Occipital lobe (tissue), 3 donors: ENCODE measurements at places on chromosomes 2 and 18. TPM values are rescaled to one million over a fixed set of nuclear protein-coding genes. Genes with fewer than 3 reads are reported as not detected.

Gene IL1RL1
- total RNA-seq = not detected

Gene ARHGEF4
- total RNA-seq = 38.7 TPM

Gene TRIM43
- not detected for total RNA-seq

Gene HOXD11
- total RNA-seq = not detected

Gene EPC2
- 103 TPM for total RNA-seq

Gene KYNU
- total RNA-seq = 0.16 TPM

DNA sequence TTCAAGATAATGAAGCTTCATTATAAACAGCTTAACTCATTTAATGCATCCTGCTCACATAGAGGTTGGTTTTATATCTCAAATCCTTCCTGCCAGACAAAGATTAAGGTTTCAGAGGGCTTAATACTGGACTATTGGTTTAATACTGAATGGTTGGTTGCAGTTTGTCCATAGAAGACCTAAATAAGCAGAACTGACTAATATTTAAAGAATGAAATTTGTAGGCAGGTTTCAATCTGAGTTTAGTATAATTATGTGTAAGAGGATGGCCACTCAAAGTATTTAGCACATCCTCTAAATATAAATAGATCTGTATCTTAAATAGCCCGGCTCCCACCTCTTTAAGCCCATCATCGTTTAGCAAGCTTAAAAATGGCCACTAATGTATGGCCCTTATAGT is 92.5 kb downstream of the EPB41L5 start:
- DNase-seq = no peak

DNA sequence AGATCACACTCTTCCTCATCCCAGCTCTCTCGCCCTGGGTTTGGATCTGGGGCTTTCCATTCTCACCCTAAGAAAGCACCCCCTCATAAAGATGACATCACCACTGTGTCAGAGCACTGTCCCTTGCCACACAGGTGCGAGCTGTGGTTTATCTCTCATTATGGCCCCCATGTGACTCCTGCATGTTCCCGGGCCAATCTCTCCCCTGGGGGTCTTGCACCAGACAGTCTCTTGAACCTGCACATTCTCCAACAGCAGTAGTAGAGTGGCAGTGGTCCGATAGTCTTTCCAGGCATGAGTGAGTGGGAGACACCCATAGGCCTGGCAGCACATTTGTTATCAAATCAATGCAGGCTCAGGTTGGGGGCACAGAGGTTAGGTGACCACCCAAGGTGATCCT is 130.5 kb downstream of the HRH4 start:
- no peak for DNase-seq

DNA sequence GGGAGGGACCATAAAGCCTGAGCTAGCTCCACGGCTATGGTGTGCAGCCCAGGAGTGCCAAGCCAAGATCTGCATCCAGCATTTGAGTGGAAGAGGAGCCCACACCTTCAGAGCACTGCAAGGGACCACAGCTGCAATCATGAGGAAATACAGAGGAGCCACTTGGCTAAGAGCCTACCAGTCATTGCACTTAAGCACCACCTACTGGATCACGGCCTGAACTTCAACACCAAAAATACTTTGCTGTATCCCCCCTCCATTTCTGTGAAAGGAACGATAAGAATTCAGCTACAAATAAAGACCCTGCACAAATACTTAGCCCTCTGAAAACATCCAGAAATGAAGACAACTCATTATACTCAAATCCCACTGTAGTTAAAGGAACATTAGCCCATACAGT is 545.3 kb downstream of the TSN start:
- no peak for DNase-seq

GRCh38 chr18:47975105-47975504 is 44.6 kb upstream of the SMAD2 start:
- DNase-seq = no peak

DNA sequence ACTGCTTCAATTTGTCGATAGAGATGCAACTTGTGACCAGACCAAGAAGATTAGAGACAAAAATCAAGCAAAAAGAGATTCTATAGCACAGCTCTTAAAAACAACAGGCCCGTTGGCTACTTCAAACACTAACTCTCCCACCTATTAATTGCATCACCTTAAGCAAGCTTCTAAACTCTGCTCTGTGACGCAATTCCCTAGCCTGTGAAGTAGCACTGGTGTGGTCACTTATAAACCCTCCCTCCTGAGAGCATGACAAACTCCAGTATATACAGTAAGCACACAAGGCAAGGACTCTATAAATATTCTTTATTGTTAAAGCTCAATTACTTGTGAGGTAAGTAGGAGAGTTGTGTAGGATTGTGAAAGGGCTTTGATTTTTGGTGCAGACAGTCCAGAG is 72.3 kb downstream of the CMPK2 start:
- DNase-seq = no peak

DNA sequence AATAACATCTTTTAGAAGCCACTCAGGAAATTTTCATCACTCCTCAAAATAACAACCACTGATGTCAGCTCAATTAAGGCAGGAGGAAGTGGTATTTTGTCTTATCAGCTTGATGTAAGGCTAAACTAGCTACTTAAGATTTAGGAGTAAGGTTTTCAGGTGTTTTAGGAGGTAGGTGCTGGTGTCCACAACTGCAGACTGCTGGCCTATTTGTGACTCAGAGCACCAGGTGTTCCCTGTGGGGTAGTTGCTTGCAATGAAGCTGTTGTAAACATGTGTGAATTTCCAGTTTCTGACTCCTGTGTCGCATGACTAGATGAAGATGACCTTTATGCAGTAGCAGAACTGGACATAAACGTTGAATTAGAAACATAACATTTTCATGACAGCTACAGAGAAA is 164.2 kb downstream of the THSD7B start:
- DNase-seq = no peak

- DNase-seq = no peak
Observed at GRCh38 chr2:238498188-238498587, 71.5 kb downstream of the ASB1 start.

DNA sequence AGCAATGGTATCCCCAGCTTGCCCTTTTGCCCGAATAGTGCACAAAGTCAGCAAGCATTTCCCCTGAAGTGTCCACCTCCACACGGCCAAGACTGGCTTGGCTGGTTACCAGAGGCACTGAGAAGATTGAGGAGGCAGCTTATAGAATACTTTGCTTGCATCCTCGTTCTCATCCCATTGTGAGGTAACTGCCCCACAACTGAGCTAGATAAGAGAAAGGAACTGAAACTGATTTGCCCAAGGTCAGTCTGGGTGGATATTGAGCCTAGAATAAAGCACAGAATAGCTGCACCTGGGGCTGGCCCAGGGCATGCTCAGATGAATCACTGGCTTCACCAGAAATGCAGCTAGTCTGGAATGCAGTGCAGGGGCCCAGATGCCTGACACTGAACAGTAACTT is 32.7 kb upstream of the MAP4K3 start:
- no peak for DNase-seq
